ENCODE measurements at places on chromosomes 6 and 20. TPM values are rescaled to one million over a fixed set of nuclear protein-coding genes. Genes with fewer than 3 reads are reported as not detected.

The SLC52A3 gene
- 0.65 TPM for total RNA-seq

The C4A gene
- 130 TPM for total RNA-seq

The SLC12A5 gene
- total RNA-seq: 4.7 TPM

The DOP1A gene
- total RNA-seq: 19.9 TPM

The SLC4A11 gene
- not detected for total RNA-seq

The ARMH2 gene
- not detected for total RNA-seq

The COL10A1 gene
- not detected for total RNA-seq

DNA sequence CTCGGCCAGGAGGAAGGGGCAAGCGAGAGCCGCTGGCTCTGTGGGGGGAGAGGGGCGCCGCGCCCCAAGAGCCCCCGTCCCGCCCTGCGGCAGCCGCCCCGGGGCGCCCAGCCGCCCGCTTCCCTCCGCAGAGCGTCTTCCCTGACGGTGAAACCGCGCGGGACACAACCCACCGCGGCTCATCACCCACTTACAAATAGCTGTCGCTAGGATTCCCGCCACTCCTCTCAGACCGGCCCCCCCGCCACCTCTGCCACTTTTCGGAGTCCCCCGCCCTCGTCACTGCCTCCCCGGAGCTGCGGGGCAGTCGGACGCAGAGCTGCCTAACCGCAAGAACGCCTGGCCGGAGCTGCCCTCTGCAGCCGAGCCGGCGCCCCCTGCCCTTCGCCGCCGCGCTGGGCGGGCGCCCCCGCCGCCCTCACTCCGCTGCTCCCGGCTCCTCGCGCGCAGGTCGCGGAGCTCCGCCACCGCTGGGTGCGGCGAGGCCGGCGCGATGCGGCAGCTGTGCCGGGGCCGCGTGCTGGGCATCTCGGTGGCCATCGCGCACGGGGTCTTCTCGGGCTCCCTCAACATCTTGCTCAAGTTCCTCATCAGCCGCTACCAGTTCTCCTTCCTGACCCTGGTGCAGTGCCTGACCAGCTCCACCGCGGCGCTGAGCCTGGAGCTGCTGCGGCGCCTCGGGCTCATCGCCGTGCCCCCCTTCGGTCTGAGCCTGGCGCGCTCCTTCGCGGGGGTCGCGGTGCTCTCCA is at the start of gene SLC35D3:
Gene SLC35D3, plus strand, starts transcription at position 366 of the 749 bp plus-strand sequence. Its CDS starts 128 bp downstream, at position 494.
- DNase-seq: peak; percentile 57

DNA sequence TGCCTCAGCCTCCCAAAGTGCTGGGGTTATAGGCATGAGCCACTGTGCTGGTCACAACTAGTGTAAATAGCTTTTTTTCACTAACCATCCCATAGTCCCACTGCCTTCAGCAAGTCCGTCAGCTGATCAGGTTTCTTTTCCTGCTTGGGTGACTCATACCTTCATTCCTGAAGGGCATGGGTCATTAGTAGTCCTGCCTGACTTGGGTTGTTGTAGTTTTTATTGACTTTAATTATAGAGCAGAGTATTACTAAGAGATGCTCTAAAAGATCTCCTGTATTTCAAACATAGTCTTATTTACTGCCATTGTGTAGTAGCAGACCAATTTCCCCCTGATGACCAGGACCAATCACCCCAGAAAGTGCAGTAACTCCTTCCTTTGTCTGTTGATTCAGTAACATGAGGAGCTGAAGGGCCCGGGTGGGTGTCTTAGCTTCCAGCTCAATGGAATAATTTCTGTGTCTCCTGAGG is 25.8 kb downstream of the HLA-C start:
- DNase-seq: no peak

DNA sequence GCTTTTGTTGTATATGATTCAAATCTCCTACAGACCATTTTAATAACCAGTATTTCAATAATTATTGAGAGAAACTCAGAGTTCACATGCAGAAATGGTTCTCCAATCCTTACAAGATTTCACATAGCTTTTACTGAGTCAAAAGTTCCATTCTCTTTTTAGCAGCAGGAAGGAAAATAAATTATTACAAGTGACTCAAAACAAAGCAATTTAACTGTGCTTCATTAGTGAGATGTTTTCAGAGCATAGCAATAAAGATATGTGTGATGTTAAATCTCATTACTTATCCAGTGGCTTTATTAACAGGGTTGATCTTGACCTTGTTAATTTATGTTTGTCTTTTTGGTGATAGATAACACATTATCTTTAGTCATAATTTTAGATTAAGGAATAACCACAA is 22.0 kb downstream of the KIF13A start:
- DNase-seq: no peak

DNA sequence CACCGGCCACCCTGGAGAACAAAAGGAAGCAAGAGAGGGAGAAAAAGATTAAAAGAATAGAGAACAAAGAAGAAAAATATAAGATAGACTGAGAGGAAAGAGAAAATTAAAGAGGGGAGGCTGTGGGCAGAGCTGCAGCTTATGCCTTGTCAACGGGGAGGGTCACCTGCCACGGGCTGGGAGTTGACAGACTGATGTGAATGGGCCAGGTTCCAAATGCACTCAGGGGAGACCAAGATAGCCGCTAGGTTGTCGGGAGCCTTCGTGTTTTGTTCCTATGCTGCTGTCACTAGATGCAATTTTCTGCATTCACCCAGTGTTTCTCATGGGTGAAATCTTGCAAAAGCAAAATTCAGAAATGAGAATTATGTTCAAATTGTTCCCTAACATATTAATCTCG is 119.6 kb upstream of the MTHFD1L start:
- peak; percentile 33 for DNase-seq

GRCh38 chr20:18986895-18987580 is 173.5 kb downstream of the SCP2D1 start:
- DNase-seq: no peak

- DNase-seq: no peak
Measured at GRCh38 chr6:2793534-2794151, 28.4 kb downstream of the WRNIP1 start.

- peak; percentile 50 for DNase-seq
Measured at GRCh38 chr6:47592131-47592840, 106.1 kb upstream of the ADGRF4 start.

DNA sequence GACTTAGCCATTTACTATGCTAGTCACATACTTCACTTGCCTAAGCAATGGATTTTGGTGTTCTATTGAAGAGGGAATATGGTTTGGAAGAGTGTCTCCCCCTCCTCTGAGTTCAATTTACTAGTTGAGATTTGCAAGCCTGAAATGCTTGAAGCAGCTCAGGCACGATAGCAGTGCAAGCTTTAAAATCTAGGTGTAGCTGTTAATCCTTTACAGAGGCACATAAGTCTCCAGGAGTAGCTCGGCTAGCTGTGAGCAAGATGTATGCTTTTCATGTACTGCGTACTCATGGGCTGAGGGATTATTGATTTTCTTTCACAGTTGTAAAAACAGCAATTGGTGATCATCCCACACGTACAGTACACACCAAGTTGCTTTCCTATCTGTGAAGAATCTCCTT is 726 bp downstream of the FLRT3 start:
- no peak for DNase-seq

- DNase-seq: no peak
Measured at GRCh38 chr20:47805951-47806350, 20.7 kb upstream of the SULF2 start.

DNA sequence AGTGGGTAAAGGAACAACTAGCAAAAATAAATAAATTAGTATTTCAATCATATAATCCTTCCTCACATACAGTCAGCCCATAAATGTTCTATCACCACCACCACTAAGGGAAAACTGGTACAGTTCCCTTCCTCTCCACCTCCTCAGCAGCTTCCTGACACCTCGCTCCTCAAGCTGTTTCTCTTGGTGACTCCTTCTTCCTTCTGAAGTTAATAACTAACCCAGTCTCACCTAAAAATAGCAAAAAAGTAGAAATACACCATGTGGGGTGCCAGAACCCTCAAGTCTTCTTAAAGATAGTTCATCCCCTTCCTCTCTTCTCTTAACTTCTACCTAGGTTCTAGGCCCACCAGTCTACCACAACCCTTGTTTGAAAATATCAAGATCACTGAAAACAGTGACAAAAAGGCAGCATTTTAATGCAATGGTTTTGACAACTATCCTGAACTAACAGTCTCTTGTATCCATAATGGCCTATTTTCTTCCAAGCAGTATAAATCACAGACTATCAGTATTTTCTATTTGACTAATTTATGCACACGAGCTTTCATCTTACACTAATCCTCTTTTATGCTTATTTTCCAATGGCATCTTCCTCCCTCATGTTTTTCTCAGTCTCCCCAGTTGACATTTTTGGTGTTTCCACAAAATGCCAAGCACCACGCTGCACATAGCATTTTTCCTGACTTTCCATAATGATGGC is 85.5 kb downstream of the KHDC1L start:
- no peak for DNase-seq

DNA sequence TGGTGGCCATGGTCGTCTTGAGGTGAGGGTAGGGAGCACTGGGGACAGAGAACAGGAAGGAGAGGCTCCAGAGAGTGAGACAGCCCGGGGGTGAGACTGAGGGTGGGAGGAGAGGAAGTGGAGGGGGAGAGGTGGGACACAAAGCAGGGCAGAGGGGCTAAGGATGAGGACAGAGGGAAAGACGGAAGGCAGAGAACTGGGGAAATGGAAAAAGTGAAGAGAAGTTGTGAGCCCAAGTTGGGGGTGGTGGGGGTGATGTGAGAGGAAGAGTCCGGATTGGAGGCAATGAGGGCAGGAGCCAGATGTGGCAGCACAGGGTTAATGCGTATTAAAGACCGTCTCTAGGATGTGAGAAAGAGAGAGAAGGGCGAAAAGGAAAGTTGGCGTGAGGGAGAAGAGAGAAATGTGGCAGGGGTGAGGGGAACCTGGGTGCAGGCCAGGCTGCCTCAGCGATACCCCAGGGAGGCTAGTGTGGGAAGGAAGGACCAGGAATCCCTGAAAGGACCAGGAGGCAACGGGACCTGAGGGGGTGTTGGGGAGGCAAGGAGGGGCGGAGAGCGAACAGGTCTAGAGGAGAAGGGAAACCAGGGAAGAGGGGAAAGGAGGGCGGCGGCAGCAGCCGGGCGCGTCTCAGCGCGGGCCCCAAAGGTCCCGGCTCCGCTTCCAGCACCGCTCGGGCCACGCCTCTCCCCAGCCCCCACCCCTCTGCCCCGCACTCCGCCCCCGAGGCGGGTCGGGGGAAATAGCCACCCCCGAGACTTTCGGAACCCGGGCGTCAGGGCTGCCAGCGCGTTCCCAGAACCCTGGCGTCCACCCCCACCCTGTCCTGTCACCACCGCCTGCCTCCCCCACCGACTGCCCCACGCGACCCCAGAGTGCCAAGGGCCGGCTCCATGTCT is at the start of gene PPP1R18:
Gene PPP1R18, minus strand, starts transcription at position 637 of the 899 bp plus-strand sequence. Its CDS starts 627 bp downstream, at position 10.
- peak; percentile 96 for DNase-seq

DNA sequence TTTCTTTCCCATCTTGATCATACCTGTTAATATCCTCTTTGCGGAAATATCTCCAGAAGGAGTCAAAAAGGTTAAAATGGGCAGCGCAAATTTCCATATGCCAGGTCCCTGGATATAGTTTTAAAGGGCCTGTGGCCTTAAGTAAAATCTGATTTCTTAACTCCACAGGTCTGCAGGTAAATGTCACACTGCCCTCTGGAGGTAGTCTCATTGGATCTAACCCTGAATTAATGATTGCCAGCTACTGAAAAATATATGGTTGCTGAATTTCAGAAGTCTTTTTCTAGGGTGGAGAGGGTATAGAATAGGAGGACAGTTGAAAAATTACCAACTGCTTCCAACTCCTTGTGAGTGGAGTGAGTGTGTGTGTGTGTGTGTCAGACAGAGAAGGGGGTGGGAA is 8.5 kb downstream of the MOXD1 start:
- no peak for DNase-seq

DNA sequence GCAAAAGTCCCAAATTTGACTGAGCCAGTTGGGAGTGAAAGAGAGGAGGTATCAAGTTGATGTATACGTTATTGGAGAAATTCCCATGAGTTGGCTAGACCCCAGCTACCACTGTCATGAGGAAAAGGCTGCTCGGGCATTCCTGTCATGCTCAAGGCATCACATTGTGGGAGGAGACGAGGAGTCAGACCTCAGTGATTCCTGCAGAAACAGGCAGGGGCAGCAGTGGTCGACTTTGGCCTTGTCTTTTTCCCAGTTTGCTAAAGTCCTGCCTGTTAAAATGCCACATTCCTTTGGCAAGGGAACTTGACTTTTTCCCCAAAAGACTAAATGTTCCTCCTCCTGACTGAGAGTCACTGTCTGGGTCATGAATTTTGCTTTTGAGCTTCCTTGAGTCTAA is 295.5 kb upstream of the HS3ST5 start:
- DNase-seq: no peak

DNA sequence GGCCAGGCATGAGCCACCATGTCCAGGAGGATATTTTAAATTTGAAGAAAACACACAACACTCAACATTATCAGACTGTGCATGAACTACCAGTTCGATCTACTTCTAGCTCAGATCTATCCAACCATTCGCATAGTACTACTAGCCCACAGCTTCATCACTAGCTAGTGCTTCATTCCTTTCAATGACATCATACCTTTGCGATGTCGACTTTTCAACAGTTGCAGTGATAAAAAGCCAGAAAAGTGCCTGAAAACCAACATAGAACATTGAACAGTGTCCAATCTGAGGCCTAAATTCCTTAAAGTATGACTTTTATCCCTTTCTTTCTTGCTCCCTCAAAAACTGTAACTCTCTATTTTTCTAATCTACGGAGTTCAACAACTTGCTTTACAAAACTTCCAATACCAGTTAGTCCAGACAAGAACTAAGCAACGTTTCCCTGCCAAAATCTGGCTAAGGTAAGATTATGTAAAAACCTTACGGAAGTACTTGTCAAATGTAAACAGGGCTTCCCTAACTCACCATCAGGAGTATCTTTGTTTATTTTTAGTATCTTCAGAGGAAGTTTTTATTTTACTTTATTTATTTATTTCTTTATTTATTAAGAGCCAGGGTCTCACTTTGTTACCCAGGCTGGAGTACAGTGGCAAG is 434.0 kb upstream of the JARID2 start:
- DNase-seq: no peak

GRCh38 chr6:90370493-90370959 is 73.9 kb upstream of the BACH2 start:
- no peak for DNase-seq

DNA sequence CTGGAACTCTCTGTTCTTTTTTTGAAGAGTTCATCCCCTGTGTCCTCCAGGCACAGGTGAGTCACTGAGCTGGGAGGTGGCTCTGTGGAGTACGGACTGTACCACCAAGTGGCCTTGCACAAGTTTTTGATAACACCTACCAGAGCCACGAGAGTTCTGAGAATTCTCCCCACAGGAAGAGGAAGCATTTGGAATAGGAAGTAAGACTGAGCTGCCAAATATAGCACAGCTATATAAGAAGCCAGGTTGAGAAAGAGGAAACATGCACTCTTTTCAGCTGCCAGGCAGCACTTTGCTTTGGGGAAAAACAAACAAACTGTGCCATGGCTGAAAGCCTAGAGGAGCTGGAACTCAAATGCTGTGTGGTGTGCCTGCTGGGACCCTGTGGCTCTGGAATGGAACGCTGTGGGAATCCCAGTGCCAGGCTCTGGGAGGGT is 70.8 kb upstream of the RIPOR2 start:
- DNase-seq: peak; percentile 47

Measured in right cardiac atrium (tissue), 5 donors.